ENCODE measurements at places on chromosomes 2 and 18.

DNA sequence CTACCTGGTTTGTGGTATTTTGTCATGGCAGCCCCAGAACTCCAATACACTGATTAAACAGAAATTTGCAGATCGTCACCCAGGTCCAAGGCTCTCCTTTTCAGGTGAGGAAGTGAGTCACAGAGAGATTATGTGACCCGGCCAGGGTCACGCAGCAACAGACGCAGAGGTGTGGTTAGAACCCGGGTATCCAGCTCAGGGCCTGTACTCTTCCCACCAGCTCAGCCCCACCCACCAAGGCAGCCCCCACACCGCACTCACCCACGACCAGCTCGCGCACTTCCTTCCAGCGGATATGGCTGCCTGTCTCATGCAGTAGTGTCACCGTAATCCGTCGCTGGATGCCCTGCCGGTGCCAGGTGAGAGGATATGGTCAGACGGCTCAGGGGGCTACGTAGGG is 48.1 kb downstream of the AQP12A start:
- DNase-seq = no peak

DNA sequence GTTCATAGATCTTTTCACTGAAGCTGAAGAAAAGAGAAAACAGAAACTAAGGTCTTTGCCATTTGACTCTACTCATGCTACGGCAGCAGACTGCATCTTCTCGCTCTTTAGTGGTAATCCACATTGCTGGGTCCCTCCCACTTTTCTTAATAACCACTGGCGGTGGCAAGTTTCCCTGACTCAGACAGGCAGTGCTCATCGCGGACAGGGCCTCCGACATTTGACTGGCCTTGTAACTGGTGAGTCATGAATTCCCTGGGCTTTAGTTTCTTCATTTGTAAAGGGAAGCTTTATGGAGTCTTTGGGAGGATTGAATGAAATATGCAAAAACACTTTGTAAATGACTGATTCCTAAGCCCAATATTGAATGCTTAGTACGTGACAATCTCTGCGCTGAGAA is 238.2 kb upstream of the RBBP8 start:
- no peak for DNase-seq

GRCh38 chr2:227703961-227704360 is 13.9 kb downstream of the SLC19A3 start:
- DNase-seq = no peak

DNA sequence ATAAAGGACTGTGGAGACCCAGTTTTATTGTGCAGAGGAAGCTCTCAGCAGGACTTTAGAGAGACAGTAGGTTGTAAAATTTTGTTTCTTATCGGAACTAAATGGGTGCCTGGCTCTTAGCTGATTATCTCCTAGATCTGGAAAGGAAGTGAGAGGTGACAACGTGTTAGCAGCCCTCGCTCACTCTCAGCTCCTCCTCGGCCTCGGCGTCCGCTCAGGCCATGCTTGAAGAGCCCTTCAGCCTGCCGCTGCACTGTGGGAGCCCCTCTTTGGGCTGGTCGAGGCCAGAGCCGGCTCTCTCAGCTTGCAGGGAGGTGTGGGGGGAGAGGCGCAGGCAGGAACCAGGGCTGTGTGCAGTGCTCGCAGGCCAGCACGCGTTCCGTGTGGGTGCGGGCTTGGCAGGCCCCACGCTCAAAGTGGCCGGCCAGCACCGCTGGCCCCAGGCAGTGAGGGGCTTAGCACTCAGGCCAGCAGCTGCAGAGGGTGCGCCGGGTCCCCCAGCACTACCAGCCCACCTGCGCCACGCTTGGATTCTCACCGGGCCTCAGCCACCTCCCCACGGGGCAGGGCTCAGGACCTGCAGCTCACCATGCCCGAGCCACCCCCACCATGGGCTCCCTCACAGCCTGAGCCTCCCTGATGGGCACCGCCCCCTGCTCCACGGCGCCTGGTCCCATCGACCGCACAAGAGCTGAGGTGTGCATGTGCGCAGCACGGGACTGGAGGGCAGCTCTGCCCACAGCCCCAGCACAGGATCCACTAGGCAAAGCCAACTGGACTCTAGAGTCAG is 4.6 kb upstream of the MFF start:
- no peak for DNase-seq

DNA sequence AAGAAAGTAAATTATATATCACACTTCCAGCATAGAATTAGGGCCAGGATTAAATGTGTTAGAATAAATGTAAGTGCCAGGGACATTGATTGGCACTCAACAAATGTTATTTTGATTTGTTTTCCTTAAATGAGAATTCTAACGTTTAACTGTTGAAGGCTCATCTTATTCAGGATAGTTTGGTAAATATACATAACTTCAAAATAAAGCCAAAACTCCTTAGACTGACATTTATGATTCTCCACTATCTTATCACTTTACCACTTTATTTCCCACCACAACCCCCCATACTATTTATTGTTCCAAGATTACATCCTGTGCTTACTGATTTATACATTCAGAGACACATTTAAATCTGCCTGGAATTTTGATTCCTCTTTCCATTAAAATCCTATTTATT is 769.5 kb upstream of the CDH2 start:
- no peak for DNase-seq

DNA sequence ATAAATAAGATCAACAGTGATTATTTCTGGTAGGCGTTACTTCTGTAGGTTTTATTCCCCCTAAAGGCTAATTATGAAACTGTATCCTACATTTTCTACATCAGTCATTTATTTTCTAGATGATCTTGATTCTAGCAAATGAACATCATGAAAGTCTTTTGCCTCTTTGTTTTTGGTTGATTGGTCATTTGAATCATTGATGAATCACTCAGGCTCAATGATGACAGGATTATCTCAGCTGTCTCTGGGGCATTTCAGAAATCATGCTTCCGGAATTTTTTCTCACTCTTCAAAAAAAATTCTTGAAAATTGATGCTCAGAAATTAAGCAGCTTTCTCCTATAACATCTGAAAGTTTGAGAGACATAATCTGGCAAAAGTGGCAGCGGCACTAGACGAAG is 298.9 kb upstream of the TCF4 start:
- no peak for DNase-seq

DNA sequence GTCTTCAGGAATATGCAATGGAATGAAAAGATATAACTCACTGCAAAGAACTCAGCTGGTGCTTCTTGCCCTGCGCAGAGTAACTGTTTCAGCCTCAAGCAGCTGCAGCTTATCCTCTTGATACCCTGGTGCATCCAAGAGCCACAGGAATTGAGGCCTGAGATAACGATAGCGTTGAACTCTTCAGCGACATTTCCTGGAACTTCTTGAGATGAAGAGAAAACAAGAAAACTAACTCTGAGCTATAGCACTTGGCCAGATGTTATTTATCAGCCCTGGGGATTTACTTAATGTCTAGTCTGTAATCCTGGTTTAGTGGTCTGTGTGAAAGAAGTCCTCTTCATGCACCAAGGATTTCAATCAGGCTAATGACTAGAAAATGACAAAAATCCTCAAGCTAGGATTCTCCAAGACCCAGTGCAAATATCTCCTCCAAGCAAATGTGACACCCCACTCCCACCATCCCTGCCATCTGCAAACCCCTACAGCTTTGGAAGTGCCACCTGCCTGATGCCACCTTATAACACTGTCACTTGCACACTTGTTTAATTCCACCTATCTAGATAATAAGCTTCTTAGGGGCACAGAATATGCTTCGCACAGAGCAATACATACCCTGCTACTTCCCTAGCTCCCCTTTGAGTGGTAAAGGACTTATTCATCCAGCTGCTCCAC is 40.6 kb downstream of the EHD3 start:
- no peak for DNase-seq

DNA sequence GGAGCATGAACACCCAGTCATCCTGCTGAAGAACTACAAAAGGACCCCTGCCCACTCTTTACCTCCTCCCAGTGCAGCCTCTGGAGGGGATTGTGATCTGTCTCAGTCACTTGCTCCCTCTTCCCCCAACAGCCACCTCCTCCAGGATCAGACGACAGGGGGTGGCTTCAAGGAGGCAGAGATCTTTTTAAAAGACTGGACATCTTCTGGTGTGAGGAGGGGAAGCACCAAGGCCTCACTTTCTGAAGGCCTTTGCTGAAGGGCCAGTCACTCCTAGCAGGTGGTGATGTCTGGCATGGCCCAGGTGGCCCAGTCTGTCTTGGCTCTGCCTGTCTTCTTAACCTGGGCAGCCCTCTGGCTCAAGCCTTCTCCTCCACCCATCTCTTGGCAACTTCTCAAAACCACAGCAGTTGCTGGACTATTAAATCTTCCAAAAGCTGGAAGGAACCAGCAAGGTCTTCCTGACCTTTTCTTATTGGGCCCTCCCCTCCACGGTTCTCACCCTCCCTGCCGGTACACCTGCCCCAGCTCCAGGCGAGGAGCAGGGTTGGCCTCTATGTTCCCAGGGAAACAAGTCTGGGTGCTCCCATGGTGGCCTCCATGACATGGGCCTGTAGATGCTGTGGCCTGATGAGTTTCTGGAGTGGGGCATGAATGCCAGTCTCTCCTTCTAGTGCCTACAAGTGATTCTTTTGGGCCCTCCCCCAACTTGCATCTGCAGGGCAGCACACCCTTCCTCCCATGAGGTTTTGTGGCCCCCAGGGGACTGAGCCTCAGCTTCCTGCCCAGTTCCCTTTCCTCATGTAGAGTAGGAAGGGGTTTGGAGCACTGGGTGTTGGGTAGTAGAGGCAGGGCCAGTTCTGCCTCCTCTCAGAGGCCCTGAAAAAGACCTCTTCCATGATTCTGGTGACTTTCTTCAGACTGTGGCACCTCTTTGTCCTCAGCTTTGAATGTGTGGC is 5.0 kb upstream of the ATP6V1B1 start:
- DNase-seq = no peak

GRCh38 chr2:174881678-174882077 is 117.4 kb upstream of the CHRNA1 start:
- no peak for DNase-seq

GRCh38 chr2:37472959-37473358 is 128.5 kb downstream of the QPCT start:
- DNase-seq = no peak

DNA sequence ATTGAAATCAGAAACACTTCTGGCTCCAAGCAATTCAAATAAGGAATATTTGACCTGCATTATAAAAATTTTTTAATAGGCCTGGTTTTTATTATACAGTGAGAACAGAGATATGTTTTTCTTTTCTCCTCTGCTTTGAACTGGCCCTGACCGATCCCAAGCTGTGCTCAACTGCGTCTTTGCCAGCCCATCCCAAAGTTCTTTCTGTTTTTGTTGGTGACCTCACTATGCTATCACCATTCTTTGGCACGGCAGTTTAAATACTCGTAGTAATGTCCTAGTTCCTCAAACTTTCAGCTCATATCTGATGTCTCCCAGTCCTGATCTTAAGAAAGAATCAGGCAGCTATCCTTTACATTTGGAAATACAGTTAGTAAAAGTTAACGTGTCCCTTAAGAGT is 42.3 kb upstream of the NETO1 start:
- DNase-seq = no peak

GRCh38 chr2:187117483-187117882 is 268.5 kb upstream of the ZSWIM2 start:
- no peak for DNase-seq

DNA sequence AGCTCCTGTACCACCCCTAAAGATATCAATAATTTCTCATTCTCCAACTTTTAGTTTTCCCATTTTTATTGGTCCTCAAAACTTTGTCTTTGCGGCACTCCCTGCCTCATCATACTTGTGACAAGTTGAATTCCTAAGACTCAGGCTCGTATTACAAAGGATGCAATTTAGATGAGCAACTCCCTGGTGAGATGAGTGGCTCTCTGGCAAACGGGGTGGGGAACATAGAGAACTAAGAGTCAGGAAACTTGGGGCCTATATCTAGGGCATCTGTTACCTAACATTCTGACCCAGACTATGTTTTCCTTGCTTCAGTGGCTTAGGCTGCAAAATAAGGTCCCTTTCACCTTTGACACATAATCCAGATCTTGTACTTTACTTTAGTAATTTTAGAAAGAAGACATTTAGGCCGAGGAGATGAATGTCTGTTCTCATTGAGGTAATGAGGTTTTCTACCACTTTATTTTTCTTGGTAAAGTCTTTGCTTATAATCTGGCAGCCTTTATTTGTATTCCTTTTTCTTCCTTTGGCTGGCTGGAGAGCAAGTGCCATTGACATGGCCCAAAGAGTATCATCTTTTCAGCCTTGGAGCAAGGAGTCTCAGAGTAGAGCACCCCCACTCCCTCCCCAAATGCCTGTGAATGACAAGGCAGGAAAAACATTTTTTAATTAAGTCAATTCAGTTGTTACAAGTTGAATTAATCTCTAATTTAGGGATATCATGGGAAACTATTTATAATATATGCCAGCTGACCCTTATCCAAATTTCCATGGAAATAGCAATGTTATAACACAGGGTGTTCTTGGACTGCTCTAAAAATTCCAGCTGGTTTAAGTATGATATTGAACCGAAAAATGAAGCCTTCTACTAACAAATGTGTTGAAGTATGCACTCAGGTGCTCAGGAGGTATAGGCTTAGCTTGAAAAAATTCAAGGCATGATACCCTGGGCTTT is 15.2 kb downstream of the TSPYL6 start:
- DNase-seq = no peak

DNA sequence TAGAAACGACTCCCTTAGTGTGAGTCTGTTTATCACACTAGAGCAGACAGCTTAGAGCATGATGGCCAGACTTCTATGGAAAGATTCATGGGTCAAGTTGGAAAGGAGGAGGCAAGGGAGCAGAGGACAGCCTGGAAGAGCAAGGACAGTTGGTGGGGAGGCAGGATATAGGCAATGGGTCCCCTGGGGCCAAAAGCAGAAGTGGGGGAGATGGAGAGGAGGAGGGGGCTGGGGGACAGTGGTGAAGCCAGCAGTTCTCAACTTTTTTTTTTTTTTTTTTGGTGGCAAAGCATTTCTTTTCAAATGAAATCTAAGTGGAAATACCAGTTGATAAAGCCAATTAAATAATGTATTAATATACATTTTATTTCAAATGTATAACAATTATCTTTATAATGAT is 197.9 kb downstream of the HRH4 start:
- DNase-seq = no peak
